ENCODE measurements at places on chromosomes 13 and 19. TPM values are rescaled to one million over a fixed set of nuclear protein-coding genes. Genes with fewer than 3 reads are reported as not detected.

Gene NUP58
- total RNA-seq, result 54.7 TPM

Gene IGFLR1
- 0.73 TPM for total RNA-seq

Gene C2CD4C
- total RNA-seq, result not detected

Gene ZNF154
- total RNA-seq, result 8.1 TPM

Gene TMEM145
- not detected for total RNA-seq

Gene ZNF583
- total RNA-seq, result 3.9 TPM

Gene IL12RB1
- 0.33 TPM for total RNA-seq

Gene SPC24
- total RNA-seq, result 16.2 TPM

Gene CXCL17
- total RNA-seq, result not detected

Gene RAB3A
- 8.6 TPM for total RNA-seq

Gene TMEM38A
- total RNA-seq, result 5.1 TPM

Gene CYP2F1
- total RNA-seq, result not detected

Gene TUBB4A
- not detected for total RNA-seq

Gene GIPC3
- 0.07 TPM for total RNA-seq

Gene TSEN34
- 55.4 TPM for total RNA-seq

Gene MEIOSIN
- not detected for total RNA-seq

Gene RAVER1
- 17.3 TPM for total RNA-seq

Gene GSX1
- total RNA-seq, result not detected

Gene IGFL1
- total RNA-seq, result not detected

Gene IL4I1
- 0.23 TPM for total RNA-seq

Gene HIPK4
- 0.17 TPM for total RNA-seq

Gene RAB20
- total RNA-seq, result 14.8 TPM

Gene CFD
- 1.1 TPM for total RNA-seq

Gene DZIP1
- total RNA-seq, result 62.0 TPM

Gene ZNF428
- total RNA-seq, result 29.2 TPM

Gene SCEL
- not detected for total RNA-seq

Gene RFX1
- 6.6 TPM for total RNA-seq

Gene KLK13
- total RNA-seq, result not detected

Gene DAND5
- 0.13 TPM for total RNA-seq

Gene GTPBP3
- 19.0 TPM for total RNA-seq

Gene SLC35E1
- total RNA-seq, result 65.5 TPM

Gene ZNF835
- 0.65 TPM for total RNA-seq

Gene ZNF223
- total RNA-seq, result 5.1 TPM

Gene MCEMP1
- not detected for total RNA-seq

Gene TMIGD2
- not detected for total RNA-seq

Gene HAUS5
- 5.6 TPM for total RNA-seq

Gene KANK3
- 0.26 TPM for total RNA-seq

Gene SLAIN1
- 3.9 TPM for total RNA-seq

Gene GET3
- total RNA-seq, result 61.8 TPM

Gene NECTIN2
- total RNA-seq, result 85.9 TPM

Gene SERTM1
- not detected for total RNA-seq
